ENCODE measurements at places on chromosomes 4 and X.

DNA sequence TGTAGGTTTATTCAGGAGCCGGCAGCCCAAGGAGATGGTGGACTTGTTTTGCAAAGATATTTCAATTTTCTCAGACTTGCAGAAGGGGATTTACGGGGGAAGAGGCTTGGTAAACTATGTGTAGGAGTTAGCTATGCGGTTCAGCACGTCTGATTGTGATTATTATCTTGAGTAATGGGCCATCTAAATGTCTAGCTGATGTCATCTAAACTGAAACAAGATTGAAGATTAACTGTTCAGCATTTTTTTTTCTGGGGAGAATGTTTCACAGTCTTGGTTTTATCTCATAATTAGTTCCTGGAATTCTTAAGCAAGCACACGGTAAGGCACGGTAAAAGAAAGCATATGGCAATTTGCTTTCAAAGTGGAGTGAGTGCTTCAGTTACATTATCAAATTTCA is 207.3 kb upstream of the CXorf51B start:
- DNase-seq, result no peak

DNA sequence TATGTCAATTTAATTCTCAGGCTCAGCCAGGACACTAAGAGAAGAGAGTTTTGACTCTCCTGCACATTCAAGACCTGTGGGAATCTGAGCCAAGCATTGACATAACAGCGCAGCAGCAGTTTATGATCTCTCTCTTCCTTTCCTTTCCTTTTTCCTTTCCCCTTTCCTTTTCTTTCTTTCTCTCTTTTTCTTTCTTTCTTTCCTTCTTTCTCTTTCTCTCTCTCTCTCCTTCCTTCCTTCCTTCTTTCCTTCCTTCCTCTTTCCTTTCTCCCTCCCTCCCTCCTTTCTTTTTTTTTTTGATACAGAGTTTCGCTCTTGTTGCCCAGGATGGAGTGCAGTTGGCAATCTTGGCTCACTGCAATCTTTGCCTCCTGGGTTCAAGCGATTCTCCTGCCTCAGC is 21.6 kb downstream of the SAT1 start:
- DNase-seq, result no peak

DNA sequence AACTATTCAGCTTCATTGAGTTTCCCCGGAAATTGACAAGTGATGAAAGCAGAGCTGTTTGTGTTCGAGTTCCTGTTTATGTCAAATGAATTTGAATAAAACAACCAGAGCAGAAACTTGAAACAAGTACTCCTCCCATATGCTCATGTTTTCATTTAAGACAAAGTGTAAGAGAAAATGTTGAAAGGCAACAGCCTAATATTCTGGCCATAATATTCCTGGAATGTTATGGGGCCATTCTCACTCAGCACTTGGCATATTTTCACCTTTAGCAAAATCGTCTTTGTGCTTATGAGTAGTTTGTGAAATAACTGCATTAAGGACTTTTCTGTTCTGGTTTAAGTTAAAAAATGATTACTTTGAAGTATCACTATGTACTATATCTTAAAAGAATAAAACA is 276.0 kb upstream of the FAT1 start:
- no peak for DNase-seq

DNA sequence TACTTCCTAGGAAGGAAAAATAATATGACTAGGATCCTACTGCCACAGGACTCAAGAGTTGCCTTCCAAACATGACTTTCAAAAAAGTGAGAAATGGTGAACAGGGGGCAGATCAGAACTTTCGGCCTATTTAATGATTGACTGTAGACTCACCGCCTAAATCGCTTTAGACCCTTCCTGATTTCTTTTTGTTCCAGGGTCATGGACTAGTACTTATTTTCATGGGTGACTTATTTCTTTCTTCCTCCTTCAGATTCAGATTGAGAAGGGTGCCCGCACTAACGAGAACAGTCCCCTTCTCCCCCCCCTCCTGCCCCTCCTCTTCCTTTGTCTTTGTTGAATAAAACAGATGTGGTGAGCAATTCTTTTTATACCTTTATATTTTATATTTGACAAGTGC is 48.0 kb upstream of the KLHL8 start:
- DNase-seq, result no peak

DNA sequence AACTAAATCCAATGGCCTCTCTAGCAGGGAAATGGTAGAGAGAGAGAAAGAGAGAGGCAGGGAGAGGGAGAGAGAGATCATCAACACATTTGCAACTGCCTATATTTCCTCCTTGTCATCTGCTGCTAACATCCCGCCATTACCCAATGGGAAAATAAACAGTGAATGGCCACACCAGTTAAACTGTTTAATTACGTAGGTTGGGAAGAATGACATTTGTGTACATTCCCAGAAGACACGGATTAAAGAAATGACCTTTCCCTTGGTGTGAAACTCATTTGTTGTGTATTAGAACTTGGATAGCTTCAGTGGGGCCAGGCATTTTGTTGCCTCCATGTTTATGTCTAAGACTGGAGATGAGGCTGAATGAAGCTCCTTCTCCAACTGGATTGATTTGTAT is 95.8 kb upstream of the GPC4 start:
- DNase-seq, result no peak

Data from NCI-H2029 (cell line).